ENCODE measurements at places on chromosomes 12 and 14.

DNA sequence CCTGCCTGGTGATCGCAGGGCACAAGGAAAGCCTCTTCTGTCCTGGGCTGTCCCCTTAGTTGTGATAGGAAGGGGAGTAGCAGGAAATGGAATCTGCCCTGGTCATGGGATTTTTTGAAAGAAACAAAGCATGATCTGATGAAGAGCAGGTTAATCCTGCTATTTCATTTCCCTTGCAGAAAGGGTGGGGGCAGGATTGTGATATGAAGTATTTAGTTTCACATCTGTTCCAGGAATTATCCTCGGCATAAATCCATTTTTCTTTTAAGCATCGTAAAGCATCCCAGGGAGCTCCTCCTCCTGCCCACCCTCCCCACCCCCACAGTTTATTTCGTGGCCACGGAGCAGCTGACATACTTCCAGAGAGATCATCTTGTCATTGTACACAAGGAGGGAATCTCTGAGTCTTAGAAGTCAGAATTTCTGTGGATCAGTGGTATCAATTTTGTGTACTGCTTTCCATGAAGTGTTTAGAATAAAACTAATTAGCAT, 53.1 kb downstream of the TGFB3 start:
- no peak for DNase-seq

DNA sequence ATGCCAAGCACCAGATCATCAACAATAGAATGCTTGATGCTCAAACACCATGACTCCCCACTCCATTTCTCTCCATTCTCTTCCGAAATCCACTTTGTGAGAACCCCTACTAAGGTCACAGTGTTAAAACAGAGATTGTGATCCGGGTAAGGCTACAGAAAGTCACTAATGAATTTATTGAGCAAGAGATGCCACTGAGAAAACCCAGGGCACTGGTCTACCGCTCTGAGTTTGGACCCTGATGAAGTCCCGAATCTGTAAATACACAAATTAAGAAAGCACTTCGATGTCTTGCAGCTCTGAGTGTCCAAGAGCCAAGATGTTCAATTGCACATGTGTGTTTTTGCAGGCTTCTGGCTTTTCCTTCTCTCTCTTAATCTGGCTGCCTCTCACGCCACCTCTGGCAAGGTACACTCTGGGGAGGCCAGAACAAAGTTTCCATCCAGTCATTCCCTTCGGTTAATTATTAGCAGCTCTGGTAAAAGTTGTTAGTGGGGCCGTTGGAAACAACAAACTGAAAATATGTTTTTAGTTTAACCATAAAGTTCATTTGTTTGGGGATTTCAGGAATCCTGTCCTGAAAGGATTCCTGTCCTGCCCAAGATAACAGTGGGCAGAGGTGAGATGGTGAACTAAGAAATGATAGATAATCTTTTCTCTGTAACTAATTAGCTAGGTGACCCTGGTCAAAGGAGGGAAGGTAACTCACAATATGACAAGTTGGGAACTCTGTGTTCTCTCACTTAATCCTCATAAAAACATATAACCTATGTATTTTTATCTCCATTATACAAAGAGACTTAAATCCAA, 75.4 kb downstream of the BTG1 start:
- DNase-seq = no peak

DNA sequence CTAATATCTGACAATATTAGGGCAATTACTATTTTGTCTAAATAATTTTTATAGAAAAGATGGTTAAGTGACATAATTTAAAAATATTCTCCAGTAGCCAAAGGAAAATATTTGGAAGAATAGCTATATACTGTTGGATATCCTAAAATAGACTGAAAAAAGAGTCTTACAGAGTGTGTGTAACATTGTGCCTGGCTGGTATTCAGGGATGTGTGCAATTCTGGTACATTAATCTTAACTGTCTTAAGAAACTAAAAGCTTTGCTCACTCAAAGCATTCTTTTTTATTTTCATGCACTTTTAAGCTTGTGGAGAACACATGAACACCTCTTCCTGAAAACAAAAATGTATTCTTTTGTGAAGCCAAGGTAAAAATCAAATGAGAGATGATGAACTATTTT, 10.1 kb upstream of the NR2C1 start:
- no peak for DNase-seq

DNA sequence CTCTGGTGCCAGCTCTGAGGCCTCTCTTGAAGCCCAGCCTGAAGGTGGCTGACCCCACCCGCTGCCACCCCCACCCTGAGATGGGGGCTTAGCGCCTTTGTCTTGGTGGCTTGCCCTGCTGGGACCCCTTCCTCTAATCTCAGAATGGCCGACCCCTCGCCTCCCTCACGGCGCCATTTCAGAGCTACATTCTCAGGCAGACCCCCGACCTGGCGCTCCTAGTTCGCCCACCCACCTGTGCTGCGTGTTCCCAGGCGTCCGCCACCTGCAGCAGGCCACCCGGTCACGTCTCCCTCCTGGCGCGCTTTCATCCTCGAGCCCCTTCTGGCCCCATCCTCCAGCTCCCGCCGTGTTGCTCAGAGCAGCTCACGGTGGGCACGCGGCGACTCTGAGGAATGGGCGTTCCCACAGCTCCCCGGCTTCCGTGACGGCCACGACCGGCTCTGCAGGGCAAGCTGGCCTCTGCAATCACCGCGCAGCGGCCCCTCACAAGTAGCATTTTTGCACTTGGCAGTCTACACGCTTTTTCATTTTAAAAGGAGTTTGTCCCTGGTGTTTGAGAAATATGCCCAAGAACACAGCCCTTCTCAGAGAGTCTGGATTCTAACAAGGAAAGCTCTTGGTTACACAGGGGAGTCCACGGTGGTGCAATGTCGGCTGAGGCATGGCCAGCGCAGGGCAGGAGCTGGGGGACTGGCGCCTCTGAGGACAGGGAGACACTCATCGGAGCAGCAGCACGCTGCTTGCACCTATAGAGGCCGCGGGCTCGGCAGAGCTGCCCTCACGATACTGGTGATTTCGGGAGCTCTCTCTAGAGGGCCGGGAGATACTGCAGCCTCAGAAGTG, 105.7 kb upstream of the C14orf180 start:
- no peak for DNase-seq

DNA sequence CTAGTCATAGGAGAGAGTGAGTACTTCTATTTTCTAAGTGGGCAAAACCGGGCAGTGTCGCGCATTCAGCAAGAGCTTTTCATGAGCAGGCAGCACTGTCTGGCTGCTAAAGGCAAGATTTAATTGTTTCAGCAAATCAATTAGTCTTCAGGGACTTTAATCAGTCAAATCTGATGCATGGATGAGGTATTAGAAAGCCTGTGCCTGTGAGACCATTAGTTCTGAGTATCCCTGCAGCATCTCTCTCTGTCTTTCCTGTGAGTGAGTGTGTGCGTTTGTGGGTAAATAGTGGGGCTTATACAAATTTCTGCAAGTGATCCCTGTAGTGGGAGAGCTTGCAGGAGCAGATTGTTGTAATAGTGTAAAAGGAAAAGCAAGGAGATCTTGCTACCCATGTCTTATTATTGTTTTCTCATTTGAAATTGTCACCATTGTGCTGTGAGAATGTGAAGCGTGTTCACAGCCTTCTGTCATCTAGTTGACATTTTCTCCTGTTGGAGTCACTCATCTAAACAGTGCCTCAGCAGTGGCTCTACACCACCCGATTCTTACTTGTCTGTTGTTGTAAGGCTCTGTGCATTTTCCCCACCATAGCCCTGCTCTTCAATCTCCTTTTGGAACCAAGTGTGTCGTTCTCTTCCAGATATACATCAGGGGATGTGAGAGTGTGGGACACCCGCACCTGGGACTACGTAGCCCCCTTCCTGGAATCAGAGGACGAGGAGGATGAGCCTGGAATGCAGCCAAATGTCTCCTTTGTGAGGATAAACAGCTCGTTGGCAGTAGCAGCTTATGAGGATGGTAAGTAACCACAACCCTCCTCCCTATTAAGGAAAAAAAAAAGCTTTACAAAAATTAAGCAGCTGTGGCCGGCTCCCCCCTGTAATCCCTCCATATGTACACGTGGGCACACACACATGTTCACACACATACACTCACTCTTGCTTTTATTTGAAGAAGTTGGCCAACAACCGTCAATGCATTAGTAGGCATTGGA, 53.6 kb downstream of the FBXW8 start:
- peak; percentile 43 for DNase-seq

DNA sequence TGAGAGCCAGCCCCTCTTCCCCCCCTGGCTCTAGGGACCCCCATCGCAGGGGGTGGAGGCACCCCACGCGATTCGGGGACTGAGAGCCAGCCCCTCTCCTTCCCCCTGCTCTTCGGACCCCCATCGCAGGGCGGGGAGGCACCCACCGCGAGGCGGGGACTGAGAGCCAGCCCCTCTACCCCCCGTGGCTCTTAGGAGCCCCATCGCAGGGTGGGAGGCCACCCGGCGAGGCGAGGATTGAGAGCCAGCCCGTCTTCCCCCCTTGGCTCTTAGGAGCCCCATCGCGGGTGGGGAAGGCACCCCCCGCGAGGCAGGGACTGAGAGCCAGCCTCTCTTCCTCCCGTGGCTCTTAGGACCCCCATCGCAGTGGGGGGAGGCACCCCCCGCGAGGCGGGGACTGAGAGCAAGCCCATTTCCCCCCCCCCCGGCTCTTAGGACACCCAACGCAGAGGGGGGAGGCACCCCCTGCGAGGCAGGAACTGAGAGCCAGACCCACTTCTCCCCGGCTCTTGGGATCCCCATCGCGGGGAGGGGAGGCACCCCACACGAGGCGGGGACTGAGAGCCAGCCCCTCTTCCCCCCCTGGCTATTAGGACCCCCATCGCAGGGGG, 45.6 kb downstream of the DDX11 start:
- DNase-seq = no peak

GRCh38 chr12:69578283-69578682, 7.0 kb upstream of the CCT2 start:
- DNase-seq = no peak

DNA sequence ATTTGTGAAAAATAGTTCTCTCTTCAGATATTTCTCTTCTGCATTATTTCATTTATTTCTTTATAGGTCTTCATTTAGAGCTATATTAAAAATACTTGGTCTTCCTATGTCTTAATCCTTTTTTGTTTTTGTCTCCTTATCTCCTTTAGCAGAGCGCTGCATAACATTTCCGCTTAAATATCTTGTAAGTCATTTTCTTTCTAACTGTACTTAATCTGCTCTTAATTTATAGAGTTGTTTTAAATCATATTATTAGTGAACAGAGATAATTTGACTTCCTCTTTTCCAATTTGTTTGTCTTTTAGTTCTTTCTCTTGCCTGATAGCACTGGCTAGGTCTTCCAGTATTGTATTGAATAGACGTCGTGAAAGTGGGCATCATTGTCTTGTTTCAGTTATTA, 18.0 kb downstream of the LUM start:
- DNase-seq = no peak

GRCh38 chr14:103718572-103718971, 3.0 kb downstream of the ZFYVE21 start:
- DNase-seq = no peak

DNA sequence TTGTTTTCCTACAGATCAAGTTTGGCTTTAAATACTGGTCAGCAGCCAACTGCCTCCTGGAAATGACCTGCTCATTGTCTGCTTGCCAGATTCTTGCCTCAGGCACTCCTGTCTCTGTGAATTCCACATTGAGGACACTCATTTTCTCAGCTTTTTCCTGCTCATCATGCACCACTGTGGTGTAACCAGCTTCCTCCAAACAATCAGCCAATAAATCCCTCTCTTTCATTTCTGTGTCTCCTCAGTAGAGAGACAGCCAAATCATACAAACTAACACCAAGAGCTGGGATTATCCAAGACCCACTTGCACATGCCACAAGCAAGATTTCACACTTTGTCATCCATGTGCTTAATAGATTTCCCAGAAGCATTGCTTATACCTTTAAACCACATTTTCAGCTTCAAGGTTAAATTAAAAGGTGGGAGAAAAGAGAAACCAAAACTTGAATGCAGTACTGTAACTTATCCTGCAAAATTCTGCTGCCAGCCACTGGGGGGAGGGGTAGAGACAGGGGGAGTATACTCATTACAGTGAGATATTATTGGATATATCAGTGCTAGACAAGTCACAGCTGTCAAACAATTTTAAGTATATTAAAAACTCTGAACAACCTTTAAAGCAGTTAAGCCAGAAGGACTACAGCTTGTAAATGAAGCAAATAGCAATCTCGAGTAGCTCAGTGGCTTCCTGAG, 105.0 kb downstream of the PPP2R5E start:
- DNase-seq = peak; percentile 74

DNA sequence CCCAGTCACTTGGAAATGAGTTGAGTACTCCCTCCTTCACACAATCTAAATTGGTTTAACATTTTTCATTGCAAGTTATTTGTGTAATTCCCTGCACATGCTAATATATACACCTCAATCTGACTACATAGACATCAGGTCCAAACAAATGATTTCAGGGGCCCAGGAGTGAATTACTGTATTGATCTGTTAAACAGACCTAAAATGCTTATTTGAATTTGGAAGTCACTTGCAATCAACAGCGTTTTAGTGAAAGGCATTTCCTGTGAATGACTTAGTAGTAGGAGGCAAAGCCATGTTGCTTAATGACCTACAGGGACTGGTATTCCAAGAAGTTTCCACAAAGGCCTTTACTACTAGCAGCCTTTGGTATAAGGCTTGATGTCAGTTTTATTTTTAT, 22.6 kb upstream of the SLC15A5 start:
- DNase-seq = no peak

- DNase-seq = no peak
These were observed 161.7 kb downstream of the CAND1 start for GRCh38 chr12:67430708-67431335.

DNA sequence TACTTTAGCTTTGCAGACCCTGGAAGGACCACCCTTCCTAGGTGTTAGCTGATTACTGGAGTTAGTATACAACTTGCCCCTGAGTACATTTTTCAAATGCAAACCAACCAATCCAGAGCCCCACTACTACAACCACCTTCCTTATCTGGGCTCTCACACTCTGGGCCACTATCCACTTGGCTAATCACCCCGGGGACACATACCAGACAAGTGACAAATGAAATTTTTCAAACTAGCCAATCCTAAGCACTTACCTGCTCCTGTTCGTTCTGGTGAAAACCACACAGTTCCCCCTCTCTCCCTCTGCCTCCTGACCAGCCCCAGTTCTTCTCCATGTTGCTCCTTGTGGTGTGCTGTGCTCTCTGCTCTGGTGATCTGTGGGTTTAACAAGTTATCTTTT, 140.4 kb downstream of the CNTN1 start:
- no peak for DNase-seq

DNA sequence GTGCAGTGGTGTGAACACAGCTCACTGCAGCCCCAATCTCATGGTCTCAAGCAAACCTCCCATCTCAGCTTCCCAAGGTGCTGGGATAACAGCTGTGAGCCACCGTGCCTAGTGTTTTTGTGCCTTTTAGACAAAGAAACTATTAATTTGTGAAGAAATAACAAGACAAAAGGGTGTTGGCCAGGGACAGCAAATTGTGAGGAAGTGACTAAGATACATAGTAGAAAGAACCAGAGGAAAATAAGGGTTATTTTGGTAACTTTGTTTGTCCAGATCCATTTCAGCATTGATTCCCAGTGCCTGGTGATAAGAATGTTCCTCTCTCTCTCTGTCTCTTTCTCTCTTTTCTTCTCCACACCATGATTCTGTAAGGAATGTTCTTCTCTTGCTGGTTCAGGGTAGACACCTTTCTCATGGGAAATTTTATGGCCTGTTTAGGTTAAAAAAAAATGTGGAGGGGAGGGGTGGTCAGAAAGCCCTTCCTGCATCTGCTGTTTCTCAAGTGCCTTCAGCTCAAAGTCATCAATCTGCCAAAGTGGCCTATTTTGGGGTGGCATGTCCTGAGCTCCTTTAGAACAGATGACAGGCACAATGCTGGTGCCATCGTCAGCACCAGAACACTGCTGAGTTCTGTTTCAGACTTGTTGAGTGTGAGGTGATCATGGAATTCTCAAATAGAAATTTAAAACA, 184.4 kb upstream of the EEA1 start:
- DNase-seq = no peak

- no peak for DNase-seq
These were observed 26.2 kb downstream of the SNRPF start for GRCh38 chr12:95884998-95885397.
